ENCODE measurements at places on chromosomes 3 and 15.

- no peak for DNase-seq
These were observed 146.9 kb upstream of the RARB start for GRCh38 chr3:25281041-25281731.

DNA sequence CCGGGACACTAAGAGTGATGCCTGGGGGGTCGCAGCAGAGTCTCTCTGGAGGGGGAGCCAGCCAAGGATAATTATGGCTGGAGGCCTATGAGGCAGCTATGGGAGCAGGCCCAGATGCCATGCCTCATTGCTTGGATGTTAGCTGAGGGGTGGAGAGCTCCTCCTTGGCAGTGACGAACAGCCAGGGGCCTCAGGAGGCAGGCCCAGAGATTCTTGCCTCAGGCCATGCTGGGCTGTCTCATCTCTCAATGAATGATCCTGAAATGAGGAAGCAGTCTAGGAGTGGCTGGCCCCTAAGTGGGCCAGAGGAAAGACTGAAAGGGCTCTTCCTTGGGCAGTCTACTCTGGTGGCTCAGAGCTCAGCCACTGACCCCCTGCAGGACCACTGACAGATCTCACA is 21.3 kb downstream of the KIF9 start:
- no peak for DNase-seq

DNA sequence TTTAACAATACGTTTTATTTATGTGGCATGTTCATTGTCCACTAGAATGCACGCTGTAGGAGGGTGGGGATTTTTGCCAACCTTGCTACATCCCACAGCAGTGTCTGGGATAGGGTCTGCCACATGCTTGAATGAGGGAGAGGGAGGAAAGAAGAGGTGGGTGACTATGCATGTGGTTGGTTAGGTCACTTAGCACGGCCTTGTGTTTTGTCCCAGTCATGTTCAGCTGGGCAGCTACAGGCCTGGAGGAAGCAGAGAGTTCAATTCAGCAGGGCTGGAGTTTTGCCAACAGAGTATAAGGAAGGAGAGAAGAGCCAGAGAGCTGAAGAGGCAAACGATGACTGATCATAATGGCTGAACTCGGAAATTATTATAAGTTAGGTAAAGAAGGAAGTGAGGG is 268.4 kb upstream of the NSMCE3 start:
- no peak for DNase-seq

- no peak for DNase-seq
These were observed 177.3 kb downstream of the OTOL1 start for GRCh38 chr3:161673866-161674265.

DNA sequence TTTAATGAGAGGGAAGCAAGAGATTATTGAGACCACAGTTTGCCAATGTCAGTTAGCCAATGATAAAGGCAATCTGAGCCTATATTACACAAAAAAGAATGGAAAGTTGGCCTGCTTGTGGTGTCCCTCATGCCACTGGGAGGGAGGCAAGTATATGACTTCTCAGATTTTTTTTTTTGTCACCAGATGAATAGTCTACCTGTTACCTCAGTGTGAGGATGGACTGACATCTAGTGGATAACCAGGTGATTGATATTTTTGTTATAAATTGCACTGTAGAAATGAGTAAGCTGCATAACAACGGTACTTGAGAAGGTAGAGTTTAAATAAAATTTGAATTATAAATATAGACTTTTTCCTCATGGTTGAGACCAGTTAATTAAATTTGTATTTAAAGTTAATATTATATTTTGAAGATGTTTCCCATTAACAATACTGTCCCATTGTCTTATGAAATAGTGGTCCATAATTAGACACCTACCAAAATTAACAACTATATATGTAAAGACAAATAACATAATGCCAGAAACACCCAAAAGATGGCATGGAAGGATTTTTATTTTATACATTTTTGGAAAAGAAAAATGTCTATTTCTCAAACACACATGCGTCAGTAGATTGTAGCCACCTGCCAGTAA is 237.8 kb upstream of the GADL1 start:
- no peak for DNase-seq

DNA sequence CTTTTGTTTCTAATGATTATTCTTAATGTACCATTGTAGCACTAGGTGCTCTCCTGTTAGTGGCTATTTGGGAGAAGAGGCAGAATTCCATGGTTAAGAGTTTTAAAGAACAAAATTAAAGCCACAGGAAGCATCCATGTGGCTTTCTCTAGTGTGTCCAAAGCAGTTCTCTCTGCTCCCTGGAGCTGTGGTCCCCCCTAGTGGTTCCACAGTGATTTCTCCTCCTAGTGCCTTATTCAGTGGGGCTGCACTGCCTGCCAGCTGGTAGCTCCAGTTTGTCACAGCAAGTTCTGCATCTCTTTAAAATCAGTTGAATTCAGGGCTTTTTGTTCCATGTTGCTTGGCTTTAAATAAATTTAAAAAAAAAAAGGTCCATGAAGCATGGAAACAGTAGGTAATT is 39.6 kb upstream of the FAM98B start:
- no peak for DNase-seq

GRCh38 chr3:142459929-142460328 is 12.1 kb upstream of the XRN1 start:
- DNase-seq: no peak

GRCh38 chr3:169053427-169053826 is 610.1 kb downstream of the MECOM start:
- no peak for DNase-seq

GRCh38 chr3:48306860-48307530 is 26.5 kb downstream of the SPINK8 start:
- DNase-seq: no peak

GRCh38 chr3:69410301-69410700 is 24.4 kb upstream of the FRMD4B start:
- DNase-seq: no peak

- DNase-seq: no peak
These were observed 448.4 kb downstream of the CNTN4 start for GRCh38 chr3:2547049-2547448.

GRCh38 chr3:61080737-61081445 is 170.4 kb downstream of the FHIT start:
- no peak for DNase-seq

DNA sequence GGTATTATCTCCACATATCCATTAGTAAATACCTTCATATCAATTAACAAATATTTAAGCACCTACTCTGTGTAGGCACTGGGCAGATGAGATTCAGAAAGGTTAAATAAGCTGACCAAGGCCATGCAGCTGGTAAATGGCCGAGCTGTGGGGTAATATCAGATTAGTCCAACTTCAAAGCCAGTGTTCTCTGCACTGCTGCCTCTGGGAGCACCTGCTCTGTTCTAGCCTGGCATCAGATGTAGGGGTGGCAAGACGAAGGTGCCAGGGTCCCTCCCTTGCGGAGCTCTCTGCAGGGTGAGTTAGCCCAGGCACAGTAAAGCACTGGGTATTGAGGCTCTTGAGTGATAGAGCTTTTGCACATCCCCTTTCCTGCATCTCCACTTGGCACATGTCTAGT is 5.5 kb downstream of the TATDN2 start:
- no peak for DNase-seq

DNA sequence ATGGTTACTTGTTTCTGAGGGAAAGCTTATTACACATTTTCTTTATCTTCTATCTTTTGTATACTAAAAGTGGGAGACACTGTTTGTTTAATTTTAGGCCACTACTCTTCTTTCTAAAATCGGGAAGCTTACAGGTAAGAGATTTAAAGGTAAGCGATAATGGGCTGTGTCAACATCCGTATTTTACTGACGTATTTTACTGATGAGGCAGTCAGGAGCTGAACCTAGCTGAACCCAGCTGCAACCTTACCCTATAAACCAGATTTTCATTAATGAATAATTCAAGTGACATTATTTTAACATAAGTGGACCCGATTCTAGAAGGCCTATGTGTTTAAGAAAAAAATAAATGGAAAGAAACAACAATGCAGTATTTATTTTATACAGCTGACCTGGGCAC is 13.1 kb downstream of the PSMD6 start:
- DNase-seq: no peak

GRCh38 chr3:192422321-192422996 is 304.9 kb downstream of the FGF12 start:
- DNase-seq: no peak

- DNase-seq: no peak
These were observed 221.4 kb downstream of the NR1D2 start for GRCh38 chr3:24166515-24166914.

GRCh38 chr3:57004229-57004628 is 56.2 kb upstream of the SPATA12 start:
- DNase-seq: no peak
